ENCODE measurements at places on chromosomes 4 and X.

DNA sequence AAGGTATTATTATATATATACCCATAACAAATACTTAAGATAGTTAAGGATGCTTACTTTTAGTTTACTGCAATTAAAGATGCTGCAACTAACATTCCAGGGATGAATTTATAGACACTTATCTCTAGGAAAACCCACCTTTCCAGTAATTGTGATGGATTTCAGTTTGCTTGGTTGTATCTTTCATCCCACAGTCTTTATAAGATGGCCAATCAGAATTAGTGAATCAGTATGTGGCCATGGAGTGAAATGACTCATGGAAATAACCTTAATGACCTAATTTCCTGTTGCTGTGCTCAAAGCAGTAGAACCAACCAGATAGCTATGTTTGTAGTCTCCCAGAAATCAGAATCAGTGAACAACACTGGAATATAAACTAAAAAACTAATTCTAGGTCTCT lies 26.4 kb downstream of the MOSPD2 start:
- DNase-seq, result no peak

- DNase-seq, result no peak
These were observed 5.5 kb downstream of the TEX13D start for GRCh38 chrX:124337916-124338315.

GRCh38 chr4:16582036-16582435 lies 316.4 kb downstream of the LDB2 start:
- DNase-seq, result no peak

- no peak for DNase-seq
These were observed 2.9 kb upstream of the ADH6 start for GRCh38 chr4:99221980-99222379.

GRCh38 chr4:176433983-176434382 lies 114.2 kb downstream of the SPCS3 start:
- DNase-seq, result no peak

GRCh38 chr4:177047851-177048174 lies 255.1 kb upstream of the VEGFC start:
- no peak for DNase-seq

- no peak for DNase-seq
These were observed 126.7 kb upstream of the EDNRA start for GRCh38 chr4:147354237-147354636.

- DNase-seq, result no peak
These were observed 363.1 kb upstream of the HS3ST1 start for GRCh38 chr4:11791797-11792196.

GRCh38 chr4:171022824-171023230 lies 790.4 kb upstream of the GALNTL6 start:
- no peak for DNase-seq

DNA sequence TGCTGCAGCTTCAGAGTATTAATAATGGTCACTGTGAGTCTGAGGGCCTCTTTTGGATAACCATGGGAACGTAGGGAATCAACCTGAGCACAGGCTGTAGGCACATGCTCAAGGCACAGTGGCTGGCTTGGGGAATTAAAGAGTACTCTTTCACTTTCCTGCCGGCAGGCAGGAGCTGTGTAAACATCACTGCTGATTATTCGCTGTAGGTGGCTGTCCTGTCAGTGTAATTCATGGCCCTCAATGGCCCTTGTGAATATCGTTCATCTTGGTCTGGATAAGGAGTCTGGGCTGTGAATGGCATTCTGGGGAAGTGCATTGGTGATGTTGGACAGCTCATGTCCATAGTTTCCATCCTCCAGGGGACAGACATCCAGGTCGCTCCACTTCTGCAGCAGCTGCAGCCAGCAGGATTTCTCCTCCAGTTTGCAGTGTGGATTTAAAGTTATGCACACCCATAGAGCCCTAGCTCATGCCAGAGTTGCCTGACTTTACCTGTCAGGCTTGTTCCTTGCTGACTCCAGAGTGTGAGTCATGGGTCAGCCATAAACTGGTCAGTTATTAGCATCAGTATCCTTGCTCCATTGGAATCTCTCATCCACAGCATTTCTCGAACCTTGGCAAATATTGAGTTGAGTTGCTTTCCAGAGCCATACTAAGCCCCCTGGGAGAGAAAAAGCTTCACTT lies 43.0 kb downstream of the C4orf33 start:
- peak; percentile 8 for DNase-seq

- peak; percentile 23 for DNase-seq
These were observed 81.2 kb downstream of the SYTL5 start for GRCh38 chrX:38087594-38087993.

GRCh38 chr4:30943356-30943755 lies 223.2 kb downstream of the PCDH7 start:
- DNase-seq, result no peak
